ENCODE measurements at places on chromosomes 6 and 20.
A peak's percentile ranks its signal among the peaks of the same experiment; 100 is the strongest.

- DNase-seq, result no peak
Measured at GRCh38 chr20:3515379-3516170, 44.8 kb downstream of the ATRN start.

GRCh38 chr6:98880486-98880885 lies 46.1 kb downstream of the POU3F2 start:
- no peak for DNase-seq

- no peak for DNase-seq
Measured at GRCh38 chr6:87093651-87094050, 1.3 kb downstream of the CGA start.

DNA sequence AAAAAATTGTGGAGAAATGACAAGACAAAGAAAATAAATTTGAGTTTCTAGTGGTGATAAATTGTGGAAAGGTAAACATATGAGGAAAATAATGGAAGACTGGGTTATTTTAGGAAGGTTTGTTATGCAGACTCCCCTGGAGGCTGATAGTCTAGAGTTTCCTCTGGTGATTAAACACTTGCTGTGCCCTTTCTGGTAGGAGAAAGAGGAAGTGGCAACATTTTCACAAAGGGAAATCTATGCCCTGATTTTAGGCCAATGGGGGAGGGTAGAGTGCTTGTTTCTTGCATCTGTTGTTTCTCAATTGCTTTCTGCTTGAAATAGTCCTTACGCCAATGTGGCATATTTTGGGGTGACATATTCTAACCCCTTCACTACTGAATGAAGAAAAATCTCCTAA lies 129.1 kb upstream of the DOK5 start:
- DNase-seq, result no peak

- DNase-seq, result no peak
Measured at GRCh38 chr6:165245287-165245686, 64.1 kb downstream of the C6orf118 start.

- no peak for DNase-seq
Measured at GRCh38 chr6:75381877-75382633, 97.5 kb upstream of the TMEM30A start.

- peak; percentile 97 for DNase-seq
Measured at GRCh38 chr6:44855562-44856411, 468.3 kb downstream of the CDC5L start.

DNA sequence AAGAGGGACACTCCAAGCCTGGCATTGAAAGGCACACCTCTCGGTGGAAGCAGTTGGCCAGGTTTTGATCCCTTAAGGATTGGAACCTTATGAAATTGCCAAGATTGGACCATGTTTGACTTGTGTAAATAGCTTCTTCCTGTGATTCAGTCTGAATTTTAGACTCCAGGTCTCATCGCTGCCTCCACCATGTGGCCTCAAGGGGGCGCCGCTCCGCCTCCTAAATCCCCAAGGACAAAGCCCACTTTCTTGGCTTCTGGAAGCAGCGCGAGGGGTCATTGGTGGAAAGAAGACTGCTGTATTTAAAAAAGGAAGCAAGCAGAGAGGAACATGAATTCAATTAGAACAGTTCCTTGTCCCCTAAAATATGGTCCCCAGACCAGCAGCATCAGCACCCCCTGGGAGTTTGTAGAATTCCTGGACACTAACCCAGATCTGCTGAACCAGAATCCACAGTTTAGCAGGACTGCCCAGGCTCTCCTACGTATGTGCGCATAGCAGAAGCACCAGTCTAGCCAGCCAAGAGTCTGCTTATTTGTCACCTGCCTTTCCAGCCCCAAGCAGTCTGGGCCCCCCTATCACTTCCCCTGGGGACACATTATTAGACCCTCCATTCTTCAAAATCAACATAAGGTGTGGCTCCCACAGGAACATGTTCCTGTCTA lies 108.5 kb downstream of the LY86 start:
- no peak for DNase-seq

- no peak for DNase-seq
Measured at GRCh38 chr6:43929511-43929910, 159.5 kb downstream of the VEGFA start.

DNA sequence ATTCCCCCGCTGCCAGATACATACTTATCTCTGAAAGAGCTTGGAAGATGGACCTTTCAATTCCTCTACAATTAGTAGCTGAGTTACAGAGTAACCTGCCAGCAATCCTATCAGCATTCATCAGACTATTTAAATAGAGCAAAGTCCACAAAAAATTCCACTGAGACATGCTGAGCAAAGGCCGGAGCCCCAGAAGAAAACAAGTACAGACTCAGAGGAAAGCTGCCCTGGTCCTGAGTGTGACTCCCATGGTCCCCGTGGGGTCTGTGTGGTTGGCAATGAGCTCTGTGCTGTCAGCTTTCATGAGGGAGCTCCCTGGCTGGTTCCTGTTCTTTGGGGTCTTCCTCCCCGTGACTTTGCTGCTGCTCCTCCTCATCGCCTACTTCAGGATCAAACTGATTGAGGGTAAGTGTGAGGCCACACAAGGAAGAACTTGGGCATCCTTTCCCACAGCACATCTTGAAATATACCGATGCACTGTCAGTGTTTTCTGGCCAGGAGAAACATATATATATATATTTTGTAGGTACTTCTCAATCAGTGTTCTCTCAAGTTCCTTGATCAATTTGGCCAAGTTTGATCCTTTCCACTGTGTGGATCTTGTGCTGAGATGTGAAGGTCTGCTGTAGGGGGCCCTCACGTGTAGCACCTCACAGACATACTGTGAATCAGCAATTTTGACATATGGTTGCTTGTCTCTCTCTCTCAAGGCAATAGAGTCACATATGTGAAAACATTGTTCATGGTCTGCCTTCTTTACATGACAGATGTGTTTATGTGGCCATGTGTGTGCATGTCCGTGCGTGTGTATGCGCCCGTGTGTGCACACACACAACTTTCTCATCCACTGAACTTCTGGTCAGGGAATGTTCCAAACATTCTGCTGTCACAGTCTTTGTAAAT lies at the start of gene SMLR1:
Gene SMLR1 (plus strand): TSS at position 160 of the 903 bp plus-strand sequence. CDS start 8 bp downstream, at position 168.
- DNase-seq, result no peak

- no peak for DNase-seq
Measured at GRCh38 chr6:121848523-121849255, 413.2 kb downstream of the GJA1 start.

Data from DMS79 treated with DMSO at 0.1 percent for 48 hours (cell line).